Hepatocyte (in vitro differentiated cells): ENCODE measurements at places on chromosomes 11 and 22.

DNA sequence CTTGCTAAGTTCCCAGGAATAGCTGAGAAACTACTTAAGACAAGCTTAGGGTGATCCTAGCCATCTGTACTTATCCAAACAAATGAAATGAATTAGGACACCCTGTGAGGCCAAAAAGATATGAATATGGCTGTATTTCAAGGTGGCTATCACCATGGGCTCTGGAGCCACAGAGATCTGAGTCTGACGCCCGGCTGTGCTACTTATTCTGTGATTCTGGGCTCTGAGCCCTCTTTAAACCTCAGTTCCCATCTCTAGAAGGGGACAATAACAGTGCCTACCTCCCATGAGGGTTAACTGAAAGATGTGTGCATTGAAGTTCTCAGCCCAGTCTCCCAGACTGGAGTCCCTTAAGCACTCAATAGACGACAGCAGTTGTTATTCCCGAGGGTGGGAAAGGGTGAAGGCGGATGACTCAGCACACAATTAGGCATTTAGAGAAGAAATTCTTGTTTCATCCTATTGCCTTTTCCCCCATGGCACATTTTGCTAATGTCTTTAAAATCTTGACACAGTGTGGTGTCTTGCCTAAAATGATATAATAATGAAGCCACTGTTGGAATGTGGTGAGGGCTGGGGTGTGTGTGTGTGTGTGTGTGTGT, 132.5 kb downstream of the ADAMTS15 start:
- no peak for DNase-seq

GRCh38 chr11:104668797-104669463, 229.3 kb downstream of the CASP12 start:
- peak; percentile 59 for DNase-seq

DNA sequence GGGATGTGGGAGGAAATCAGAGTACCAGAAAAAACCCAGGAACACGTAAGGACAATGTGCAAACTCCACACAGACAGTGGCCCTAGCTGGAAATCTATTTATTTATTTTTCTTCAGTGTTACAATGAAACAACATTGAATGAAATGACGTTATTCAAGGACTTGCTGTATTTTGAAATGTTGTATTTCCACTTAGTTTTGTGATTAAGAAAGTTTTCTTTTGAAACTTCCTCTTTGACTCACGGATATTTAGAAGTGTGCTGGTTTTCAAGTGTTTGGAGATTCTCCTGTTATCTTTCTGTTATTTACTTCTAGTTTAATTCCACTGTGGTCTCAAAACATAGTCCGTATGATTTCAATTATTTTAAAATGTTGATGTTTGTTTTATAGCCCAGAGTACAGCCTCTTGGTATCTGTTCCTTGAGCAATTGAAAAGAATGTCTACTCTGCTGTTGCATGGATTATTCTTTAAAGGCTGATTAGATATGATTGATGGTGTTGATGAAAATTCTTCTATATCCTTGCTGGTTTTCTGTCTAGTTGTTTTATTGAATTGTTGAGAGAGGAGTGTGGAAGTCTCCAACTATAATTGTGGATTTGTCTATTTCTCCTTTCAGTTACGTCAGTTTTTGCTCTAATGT, 141.0 kb downstream of the ARHGAP20 start:
- DNase-seq = no peak

- DNase-seq = no peak
These were observed 37.1 kb downstream of the SBF1 start for GRCh38 chr22:50437511-50438304.

DNA sequence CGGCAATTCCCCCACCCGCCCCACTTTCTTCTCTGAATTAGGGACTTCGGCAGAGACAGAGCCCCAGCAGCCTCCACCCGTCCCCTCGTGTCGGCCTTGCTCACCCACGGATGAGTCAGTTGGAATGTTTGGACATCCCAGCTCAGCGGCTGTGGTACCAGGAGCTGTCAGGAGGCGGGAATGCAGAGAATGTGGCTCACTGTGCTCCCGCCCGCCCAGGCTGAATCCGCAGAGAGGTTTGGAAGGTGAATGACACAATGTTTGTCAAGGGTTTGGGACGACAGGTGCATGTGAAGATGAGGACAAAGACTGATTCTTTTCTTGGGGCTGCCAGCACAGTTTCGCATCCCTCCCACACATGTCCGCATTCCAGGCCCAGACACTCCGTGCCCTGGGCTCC, 39.6 kb downstream of the LIF start:
- peak; percentile 87 for DNase-seq

DNA sequence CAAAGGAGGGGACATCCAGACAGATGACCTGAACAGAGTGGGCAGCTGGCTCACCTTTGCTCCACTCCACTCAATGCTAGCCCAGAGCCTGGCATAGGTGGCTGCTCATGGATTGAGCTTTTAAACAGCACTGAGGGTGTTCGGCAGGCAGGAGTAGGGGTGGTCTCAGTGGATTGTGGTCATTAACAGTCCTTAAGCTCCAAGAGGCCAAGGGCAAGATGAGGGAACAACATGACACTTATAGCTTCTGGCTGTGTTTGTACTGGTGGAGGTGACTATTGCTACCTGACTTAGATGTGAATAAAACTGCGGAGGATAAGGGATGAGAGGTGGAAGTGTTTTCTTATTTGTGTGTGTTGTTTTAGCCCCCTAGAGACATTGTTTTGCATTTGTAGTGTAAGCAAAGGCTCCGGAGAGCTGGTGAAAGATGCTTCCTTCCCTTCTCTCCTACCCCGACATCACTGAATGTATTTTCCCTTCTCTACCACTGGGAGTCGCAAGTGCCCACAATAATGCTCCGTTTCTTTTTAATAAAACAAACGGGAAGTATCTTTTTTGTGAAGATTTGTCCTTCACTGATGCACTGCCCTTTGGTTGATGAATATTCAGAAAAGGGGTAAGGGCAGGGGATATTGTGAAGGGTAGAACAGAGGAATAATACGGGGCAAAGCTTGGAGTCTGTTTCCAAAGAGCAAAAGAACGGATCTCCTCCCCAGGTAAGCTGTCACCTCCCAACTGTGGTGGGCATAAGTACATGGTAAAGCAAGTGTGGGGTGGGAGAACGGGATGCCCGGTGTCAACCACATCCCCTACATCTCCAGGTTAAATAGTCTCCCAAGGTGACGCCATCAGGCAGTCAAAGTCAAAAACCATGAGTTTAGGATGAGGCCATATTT, 27.5 kb upstream of the MTNR1B start:
- DNase-seq = peak; percentile 50

- DNase-seq = peak; percentile 95
These were observed 1130.4 kb downstream of the LRRC4C start for GRCh38 chr11:40328890-40329614.

DNA sequence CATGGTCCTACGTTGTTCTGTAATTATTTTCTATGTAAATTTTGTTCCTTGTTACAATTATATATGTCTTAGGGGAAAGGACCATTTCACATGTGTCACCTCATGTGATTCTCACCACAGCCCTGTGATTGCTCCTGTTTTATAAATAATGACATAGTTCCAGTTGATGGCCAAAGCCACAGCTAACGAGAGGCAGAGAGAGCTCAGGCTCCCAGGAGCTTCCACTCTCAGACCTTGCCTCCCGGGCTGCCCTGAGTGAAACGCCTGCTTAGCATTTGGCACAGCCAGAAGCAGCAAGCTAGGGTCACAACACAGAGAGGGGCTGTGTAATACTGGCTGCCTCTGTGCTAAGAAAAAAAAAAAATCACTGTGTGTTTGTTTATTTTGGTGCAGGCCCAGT, 5.9 kb downstream of the TMEM121B start:
- no peak for DNase-seq

GRCh38 chr22:17412232-17412631, 43.0 kb downstream of the CECR2 start:
- DNase-seq = no peak

- DNase-seq = no peak
These were observed 93.7 kb downstream of the STIM1 start for GRCh38 chr11:3949125-3949524.

DNA sequence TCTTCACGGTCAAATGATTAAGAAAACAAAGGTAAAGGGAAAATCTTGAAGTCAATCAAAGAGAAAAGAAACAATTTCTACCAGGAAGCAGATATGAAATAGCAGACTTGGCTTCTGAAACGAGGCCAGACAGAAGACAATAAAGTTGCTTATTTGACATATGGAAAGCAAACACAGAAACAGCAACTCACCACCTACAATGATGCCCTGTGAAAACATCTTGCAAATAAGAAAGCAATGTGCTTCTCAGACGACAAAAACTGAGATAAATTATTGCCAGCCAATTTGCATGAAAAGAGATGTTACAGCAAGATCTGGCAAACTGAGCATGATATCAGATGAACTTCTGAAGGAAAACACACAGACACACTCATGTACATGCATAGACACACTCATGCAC, 45.9 kb upstream of the CTSC start:
- no peak for DNase-seq

DNA sequence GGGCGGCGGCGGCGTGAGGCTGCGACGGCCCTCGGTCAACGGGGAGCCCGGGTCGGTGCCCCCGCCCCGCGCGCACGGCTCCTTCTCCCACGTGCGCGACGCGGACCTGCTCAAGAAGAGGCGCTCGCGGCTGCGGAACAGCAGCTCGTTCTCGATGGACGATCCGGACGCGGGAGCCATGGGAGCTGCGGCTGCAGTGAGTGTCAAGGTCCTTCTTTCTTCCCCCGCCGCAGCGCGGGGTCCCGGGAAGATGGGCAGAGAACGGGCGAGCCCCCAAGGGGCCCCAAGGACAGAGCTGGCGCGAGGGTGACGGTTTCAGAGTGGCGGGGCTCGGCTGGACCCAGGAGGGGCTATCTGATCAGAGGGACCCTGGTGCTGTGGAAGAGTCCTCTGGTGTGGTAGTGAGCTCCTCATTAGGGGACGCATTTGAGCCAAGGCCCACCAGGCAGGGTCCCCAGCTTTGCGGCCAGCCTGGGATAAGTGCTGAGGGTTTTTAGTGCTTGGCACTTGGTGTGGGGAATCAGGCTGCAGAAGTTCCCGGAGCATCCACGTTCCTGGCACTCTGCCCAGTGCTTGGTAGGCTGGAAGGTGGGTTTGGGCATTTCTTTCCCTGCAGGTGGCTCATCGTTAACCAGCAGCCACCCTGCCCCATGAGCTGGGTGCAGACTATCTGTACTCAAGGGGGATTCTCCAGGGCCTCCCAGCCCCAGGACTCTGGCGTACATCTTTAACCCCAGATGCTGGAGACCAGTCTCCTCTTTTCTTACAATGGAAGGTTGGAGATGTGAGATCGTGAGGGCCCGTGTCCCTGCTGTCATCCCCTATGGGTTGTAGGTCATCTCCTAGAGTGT, 9.8 kb downstream of the EHBP1L1 start:
- DNase-seq = no peak

DNA sequence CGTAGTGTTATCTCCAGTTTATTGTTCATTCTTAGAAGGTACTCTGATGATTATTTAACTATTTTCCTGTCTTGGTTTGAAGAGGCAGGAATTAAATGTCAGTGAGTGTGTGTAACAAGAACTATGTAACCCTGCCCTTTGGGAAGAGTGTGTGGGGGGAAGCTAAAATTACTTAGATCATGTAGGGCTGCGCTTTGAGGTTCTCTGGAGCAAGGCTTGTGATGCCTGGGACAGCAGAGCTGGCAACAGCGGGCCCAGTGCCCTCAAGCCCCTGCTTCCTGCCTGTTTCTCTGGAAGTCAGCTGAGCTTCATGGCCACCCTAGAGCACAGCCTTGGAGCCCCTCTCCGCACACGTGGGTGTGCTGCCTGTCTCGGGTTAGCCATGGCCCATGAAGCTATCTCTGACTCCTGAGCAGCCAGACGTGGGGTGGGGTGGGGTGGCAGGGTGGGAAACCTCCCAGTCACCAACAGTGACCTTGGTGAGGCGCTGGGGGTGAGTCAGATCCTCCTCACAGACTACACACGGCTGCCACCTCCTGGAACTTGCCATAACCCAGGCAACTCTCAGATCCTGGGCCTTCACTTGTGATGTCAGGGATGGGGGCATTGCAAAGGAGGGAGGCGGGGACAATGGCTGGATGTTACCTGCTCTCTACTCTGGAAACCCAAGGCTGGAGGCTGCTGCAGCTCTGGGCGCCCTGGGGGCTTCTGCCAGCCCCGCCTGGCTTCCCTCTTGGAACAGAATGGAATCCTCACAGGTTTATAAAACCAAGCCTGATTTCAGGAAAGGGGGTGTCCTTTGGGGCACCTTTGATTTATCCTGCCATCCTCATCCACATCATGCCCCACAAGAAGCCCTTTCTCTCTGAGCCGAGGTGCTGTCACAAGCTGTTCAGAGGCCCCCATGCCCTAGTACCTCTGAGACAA, 88.6 kb downstream of the SNX19 start:
- DNase-seq = peak; percentile 87

GRCh38 chr22:49101225-49101624, 726.4 kb downstream of the BRD1 start:
- DNase-seq = no peak

DNA sequence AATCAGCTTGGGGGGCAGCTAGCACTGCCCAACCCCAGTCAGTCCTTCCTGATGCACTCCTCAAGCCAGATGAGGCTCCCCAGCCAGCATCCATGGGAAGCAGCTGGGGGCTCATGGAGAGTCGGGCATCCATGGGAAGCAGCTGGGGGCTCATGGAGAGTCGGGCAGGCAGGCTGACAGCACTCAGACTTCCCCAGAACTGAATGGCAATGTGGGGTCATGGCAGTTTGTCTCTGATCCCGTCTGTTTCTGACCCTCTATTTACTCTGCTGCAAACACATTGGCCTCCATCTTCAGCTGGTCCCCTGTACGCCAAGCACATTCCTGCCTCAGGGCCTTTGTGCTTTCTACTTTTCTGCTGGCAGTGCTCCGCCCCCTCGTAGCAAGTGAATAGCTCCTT, 314.8 kb downstream of the NTM start:
- no peak for DNase-seq

DNA sequence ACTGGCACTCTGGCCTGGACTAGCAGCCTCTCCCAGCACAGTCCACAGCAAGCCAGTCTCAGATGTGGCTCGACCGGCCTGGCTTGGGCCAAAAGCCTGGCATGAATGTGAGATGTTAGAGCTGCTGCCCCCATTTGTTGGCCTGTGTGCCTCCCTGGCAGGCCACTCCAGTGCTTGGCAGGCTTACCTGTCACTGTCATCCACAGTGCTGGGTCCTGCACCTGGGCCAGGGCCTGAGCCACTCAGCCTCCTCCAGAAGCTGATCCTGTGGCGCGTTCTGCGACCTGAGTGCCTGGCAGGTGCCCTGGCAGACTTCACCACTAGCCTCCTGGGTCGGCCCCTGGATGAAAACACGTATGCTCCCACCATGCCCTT, 36.1 kb downstream of the RRP8 start:
- DNase-seq = no peak

DNA sequence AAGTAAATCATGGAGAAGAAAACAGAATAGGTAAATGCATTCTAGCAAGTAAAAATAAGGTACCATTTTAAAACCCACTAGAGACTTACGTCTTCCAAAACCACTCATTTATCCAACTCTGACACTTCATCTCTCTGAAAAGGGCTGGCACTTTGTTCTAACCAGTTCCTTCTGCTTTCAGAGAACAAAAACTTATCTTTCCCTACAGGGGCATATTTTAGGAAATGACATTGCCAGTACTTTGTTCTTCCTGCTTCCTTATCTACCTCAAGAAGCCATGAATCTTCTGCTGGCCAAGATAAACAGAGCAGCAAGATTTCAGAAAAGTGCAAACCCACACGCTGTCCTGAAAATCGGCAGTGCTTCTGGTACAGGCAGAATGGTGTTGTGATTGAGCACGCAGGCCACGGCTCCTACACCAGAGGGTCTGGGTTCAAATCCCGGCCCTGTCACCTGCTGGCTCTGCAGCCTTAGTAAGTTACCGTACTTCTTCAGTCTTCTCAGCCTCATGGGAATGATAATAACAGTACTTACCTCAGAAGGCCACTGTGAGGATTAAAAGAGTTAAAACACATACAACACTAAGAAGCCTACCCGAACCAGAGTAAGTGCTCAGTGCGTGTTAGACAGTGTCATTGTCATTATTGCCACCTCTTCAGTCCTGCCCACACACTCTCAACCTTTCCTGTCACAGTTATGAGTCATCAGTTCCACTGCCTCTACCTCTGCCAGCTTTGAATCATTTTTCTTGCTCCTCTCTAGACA, 11.0 kb downstream of the MPZL3 start:
- peak; percentile 80 for DNase-seq
